ENCODE measurements at places on chromosomes 16 and 17.

- peak; percentile 64 for DNase-seq
These were observed 28.0 kb downstream of the MRM1 start for GRCh38 chr17:36629252-36629847.

- DNase-seq, result no peak
These were observed 20.5 kb downstream of the CDIP1 start for GRCh38 chr16:4517812-4518680.

DNA sequence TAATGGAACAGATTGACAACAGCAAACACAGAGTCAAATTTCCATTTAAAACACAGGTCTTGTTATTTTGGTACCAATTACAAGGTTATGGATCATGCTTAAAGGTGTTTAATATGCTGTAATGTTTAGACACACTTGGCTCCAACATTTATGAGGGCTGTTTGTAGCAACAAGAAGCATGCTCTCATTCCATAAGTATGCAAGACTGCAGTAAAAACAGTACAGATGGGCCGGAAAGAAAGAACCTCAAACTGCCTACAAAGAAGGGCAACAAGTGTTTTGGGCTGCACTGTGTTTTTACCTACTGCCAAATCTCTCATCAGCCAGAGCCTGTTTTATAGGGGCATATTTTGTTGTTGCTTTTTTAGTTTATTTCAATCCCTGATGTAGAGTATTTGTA lies 100.5 kb upstream of the HS3ST3A1 start:
- DNase-seq, result no peak

DNA sequence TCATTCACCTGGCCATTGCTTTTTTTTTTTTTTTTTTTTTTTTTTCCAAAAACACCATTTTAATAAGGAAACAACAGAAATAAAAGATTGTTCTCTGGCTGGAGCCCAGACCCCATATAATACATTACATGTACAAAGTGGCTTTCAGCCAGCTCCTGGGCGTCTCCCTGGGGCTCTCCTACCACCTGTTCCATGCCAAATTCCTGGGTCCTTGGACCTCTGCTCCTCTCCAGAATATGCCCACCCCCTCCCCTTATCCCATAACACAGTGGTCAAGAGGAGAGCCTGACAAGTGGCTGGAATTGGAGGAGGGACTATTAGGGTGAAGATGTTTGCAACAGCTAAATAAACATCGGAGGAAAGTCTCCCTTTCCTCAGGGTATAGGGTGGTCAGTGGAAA lies 3.6 kb upstream of the PHF12 start:
- no peak for DNase-seq

GRCh38 chr17:8797621-8798175 lies 1.5 kb downstream of the MFSD6L start:
- no peak for DNase-seq

GRCh38 chr17:74864866-74865395 lies 5.2 kb upstream of the GRIN2C start:
- DNase-seq, result peak; percentile 41

GRCh38 chr17:50049636-50050035 lies 6.3 kb upstream of the ITGA3 start:
- no peak for DNase-seq

GRCh38 chr17:62876673-62877405 lies 68.7 kb upstream of the MARCHF10 start:
- no peak for DNase-seq

DNA sequence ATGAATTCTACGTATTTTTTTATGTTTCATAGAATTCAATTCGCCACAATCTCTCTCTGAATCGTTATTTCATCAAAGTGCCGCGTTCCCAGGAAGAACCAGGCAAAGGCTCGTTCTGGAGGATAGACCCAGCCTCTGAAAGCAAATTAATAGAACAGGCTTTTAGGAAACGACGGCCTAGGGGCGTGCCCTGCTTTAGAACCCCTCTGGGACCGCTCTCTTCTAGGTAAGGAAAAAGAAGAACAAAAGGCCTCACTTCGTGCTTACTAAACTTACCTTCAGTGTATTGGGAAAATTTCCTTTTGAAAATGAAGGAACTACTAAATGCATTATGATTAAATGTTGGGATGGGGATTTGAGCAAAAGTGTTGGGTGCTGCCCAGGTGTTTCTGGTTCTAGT lies 63.2 kb downstream of the FOXK2 start:
- no peak for DNase-seq

DNA sequence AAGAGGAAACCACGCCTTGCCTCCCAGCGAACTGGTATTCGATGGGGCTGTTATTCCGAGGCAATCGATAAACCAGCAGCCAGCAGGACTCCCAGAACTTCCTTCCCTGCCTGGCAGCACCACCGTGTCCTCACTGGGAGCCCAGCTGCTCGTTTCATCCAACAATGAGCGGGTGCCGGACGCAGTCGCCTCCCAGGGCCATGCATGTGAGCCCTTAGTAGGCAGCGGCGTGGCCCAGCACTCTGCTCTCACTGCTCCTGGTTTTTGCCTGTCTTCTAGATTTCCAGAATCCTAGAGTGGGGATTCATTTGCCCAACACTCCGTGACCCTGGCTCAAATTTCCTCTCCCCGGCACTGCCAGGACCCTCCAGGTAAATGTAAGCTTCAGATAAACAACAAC lies 29.1 kb upstream of the RASD1 start:
- no peak for DNase-seq

DNA sequence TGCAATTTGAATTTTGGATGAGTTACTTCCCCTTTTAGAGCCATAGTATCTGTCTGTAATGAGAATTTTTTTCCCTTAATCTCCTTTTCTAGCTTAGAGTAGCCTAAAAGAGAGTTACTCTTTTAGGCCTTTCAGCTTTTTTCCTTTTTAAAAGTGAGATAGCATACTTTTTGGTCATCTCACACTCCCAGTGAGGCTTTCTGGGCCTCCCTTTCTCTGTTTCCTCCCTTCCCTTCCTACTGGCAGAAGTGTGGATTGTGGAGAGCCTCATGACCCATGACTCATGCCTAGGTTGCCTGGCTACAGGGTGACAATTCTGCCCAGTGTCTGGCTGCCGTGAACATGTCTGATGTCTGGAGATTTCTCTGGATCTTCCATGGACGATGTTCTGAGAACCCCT lies 15.2 kb downstream of the KRT23 start:
- no peak for DNase-seq

- DNase-seq, result no peak
These were observed 206.9 kb upstream of the C17orf78 start for GRCh38 chr17:37168731-37169353.

DNA sequence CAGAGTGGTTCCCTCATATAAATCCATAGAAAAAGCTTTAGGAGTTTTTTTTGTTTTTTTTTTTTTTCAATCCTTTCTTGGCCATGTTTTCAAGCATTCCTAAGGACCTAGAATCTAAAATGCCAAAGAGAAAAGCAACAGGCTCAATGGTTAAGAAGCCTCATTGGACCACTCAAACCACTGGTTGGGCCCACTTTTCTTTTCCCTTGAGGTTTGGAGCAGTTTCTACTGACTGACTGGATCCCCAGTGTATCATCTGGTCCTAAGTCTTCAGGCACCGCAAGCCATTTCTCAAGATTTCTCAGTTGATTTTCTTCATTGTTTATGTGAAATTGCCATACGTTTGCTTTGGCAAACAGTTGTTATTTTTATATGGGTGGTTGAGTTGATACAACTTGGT lies 14.4 kb downstream of the METTL9 start:
- no peak for DNase-seq

- no peak for DNase-seq
These were observed 50.6 kb upstream of the TANGO6 start for GRCh38 chr16:68792465-68793324.

GRCh38 chr16:78742501-78743283 lies 643.2 kb downstream of the WWOX start:
- peak; percentile 64 for DNase-seq

GRCh38 chr17:13885953-13886889 lies 183.1 kb upstream of the COX10 start:
- DNase-seq, result no peak

Measured in T follicular helper cell (primary cell).